ENCODE measurements at places on chromosomes 3 and 15.

GRCh38 chr3:43330981-43331380 lies 44.6 kb downstream of the SNRK start:
- no peak for DNase-seq

DNA sequence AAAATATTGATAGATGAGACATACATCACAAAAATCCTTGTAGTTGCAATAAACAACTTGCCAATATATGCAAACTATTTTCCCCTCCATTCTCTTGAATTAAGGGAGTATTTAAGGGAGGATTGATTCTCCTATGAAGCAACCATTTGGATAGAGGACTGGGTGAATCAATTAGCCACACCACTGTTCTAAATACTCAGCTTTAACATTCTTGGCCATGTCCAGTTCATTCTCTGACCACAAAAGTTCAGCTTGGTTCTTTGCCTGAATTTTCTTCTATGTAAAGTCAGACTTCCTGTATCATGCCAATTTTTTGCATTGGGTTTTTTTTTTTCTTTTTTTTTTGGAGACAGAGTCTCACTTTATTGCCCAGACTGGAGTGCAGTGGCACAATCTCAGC lies 15.8 kb upstream of the SEC11A start:
- peak; percentile 80 for DNase-seq

DNA sequence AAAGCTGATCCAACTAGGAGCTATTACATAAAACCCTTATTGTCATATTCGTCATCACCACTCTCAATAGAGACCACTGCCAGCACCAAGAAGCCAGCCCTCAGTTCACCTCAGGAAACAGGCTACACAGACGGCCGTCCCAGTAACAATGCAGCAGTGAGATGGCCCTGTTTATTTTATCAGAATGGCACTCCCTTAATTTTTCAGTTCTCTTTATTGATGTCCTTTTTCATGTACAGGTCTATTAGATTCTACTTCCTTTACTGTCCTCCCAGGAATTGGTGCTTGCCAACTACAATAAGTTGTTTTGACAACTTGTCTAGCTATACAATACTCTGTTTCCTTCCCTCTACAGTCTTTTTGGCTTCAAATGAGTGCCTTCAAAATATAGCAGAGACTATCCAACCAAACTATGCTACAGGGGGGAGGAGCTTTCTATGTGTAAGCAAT lies 272.5 kb downstream of the ZBTB20 start:
- DNase-seq, result no peak

DNA sequence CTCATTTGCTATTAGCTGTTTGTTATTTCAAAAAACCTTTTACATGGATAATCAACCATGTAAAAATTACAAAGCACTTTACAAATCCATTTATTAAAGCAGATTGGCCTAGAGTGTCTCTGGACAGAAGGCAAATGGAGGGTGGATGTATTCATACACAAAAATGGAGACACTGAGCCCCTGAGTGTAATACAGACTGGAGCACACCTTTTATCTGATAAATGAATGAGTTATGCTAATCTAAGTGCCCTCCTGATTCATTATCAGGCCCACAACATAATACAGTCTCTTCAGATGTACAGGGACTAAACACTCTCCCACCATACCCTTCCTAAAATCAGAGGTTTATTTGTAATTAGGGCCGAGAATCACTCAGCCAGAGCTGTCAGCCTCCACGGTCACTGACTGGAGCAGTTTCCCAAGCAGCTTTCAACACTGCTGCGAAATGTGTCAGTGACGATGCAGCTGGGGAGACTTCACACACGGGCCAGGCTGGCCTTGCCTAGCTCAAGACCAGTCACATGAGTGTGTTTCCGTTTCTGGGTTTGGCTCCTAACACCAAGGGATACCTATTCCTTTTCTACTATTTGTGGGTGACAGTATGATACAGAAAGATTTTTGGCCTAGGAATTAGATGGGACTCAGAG lies 271.8 kb downstream of the ZIC1 start:
- DNase-seq, result no peak

GRCh38 chr3:176106380-176106779 lies 1090.9 kb downstream of the TBL1XR1 start:
- no peak for DNase-seq

DNA sequence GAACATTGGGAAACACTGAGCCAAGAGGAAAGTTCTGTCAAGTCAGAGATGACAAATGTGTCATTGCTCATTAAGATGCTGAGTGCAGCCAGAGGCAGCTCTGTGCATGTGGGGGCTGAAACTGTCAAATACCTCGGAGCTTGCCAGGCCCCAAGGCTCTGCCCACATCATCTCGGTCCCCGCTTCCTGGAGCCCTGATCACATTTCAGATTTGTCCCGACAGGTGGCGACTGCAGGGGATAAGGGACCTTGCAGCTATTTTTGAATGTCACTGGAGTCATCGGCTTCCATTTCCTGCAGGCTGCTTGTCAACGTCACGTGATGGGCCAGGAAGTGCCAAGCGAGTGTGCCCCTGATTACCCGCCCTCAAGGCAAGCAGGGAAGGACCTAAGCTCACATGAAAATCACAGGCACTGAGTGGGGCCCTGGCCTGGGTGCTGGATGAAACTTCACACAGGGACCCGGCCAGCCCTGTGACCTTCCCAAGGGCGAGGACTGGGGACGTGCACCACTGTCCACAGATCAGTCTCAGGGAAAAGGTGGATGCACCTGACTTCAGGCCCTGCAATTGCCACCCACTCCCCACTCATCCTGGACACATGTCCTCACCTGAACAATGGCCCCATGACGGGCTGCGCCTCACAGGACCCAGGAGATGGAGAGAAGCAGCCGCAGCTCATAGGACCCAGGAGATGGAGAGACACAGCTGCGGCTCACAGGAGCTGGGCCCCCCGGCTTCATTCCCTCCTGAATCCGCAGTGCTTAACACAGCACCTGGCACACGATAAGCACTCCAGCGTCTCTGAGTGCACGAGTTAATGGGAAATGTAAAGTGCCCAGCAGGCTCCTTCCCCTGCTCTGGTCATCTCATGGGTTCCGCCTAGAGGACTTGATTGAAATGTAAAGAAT lies 73.4 kb downstream of the NUP210 start:
- DNase-seq, result peak; percentile 32

GRCh38 chr3:150744041-150744918 lies 18.7 kb downstream of the SIAH2 start:
- no peak for DNase-seq

- no peak for DNase-seq
Measured at GRCh38 chr3:15750143-15750542, 47.6 kb downstream of the ANKRD28 start.

DNA sequence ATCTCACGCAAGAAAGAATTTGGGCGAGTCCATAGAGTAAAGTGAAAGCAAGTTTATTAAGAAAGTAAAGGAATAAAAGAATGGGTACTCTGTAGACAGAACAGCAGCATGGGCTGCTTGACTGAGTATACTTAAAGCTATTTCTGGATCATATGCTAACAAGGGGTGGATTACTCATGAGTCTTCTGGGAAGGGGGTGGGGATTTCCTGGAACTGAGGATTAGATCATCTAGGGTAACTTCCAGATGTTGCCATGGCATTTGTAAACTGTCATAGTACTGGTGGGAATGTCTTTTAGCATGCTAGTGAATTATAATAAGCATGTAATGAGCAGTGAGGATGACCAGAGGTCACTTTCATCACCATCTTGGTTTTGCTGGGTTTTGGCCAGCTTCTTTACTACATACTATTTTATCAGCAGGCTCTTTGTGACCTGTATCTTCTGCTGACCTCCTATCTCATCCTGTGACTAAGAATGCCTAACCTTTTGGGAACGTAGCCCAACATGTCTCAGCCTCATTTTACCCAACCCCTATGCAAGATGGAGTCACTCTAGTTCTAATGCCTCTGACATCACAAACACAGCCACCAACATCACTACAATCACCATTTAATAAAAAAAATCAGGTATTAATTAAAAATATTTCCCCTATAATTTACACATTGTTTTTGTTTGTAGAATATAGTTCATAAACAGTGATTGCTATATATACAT lies 890.7 kb upstream of the EPHA6 start:
- peak; percentile 74 for DNase-seq

GRCh38 chr15:27448986-27449385 lies 478.0 kb downstream of the GABRG3 start:
- peak; percentile 22 for DNase-seq

DNA sequence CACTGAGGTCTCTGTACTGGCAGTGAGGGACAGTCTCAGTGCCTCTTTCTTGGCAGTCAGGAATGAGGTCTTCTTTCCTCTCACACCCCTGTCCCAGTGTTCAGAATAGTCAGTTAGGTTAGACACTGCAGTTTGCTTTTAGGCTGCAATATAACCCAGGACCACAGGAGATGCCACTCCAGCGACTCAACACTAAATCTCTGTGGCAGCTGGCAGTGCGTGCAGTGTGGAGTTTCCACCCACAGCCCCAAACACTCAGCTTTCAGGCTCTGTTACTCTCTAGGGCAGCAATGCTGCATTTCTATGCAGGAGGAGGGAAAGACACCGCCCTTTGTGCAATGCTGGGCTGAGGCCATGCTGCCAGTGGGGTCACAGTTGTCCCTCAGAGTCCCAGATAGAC lies 150.2 kb upstream of the SUCLG2 start:
- no peak for DNase-seq

DNA sequence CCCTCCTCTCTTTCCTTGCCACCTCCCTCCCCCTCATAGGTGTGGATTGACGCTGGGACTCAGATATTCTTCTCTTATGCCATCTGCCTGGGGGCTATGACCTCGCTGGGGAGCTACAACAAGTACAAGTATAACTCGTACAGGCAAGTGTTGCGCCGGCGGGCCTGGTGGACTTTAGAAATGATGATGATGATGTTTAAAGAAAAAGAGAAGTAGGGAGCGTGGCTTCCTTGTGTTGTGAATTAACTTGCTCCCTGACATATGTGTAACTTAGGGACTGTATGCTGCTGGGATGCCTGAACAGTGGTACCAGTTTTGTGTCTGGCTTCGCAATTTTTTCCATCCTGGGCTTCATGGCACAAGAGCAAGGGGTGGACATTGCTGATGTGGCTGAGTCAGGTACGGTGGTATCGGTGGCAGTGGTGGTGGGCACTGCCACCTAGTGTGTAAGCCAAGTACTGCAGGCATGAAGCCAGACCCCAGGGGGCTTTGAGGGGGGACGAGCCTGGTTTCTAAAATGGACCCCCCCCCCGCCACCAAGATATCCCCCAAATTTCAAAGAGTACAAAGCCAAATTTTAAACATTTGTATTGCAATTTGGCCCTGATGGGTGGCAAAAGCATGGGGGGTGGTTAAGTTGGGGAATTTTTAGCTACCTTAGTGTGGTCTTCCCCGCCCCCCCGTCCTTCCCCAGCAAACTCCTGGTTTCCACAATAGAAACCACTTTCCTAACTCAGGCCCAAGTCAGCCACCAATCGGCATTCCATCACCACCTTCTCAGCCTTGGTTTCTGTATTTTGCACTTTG lies 65.6 kb downstream of the SLC6A6 start:
- DNase-seq, result peak; percentile 81

- DNase-seq, result peak; percentile 55
Measured at GRCh38 chr3:70856414-70857162, 544.1 kb upstream of the MDFIC2 start.
